Mucosa of gallbladder (tissue), 1 donor: ENCODE measurements at places on chromosomes 5 and 9.

GRCh38 chr9:117783828-117784227 lies 79.6 kb downstream of the TLR4 start:
- DNase-seq: no peak

GRCh38 chr5:3325972-3326840 lies 269.4 kb upstream of the IRX1 start:
- no peak for DNase-seq

- no peak for DNase-seq
These were observed 351.8 kb downstream of the SPOCK1 start for GRCh38 chr5:137147346-137147745.

- no peak for DNase-seq
These were observed 42.8 kb downstream of the WWC1 start for GRCh38 chr5:168334280-168334679.

DNA sequence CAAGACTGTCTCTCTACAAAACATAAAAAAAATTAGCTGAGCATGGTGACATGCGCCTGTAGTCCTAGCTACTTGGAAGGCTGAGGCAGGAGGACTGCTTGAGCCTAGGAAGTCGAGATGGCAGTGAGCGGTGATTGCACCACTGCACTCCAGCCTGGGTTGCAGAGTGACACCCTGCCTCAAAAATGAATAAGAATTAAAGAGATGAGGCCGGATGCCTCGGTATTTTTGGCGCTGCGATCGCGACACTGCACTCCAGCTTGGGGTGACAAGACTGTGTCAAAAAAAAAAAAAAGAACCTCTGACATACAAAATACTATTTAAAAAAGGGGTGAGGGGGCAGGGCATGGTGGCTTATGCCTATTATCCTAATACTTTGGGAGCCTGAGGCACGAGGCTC lies 7.3 kb downstream of the GPBP1 start:
- DNase-seq: no peak

GRCh38 chr9:78006734-78007133 lies 24.9 kb downstream of the GNAQ start:
- DNase-seq: no peak

GRCh38 chr9:81245254-81245956 lies 443.9 kb downstream of the TLE1 start:
- DNase-seq: no peak

GRCh38 chr5:180111273-180112002 lies 39.9 kb upstream of the RNF130 start:
- DNase-seq: no peak

- no peak for DNase-seq
These were observed 459.4 kb upstream of the SGCD start for GRCh38 chr5:155867522-155868088.

DNA sequence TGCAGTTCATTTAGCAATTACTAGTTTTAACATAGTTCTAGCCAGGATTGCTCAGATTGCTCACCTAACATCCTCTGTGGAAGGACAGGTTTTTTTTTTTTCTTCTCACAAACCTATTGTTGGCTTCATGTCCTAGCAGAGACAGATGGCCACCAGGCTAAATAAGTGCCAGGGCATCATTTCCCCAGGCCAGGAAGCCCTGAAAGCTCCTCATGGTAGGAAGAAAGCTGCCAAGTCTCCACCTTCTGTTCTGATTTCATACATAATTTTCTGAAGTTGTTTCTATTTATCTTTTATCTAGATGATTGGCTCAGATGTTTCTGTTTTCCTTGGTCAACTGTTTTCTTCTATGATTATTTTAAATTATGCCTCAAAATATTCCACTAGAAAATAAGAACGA lies 31.0 kb downstream of the EFCAB9 start:
- no peak for DNase-seq

GRCh38 chr5:142719836-142720370 lies 34.0 kb upstream of the FGF1 start:
- no peak for DNase-seq

- DNase-seq: no peak
These were observed 36.1 kb downstream of the LHFPL2 start for GRCh38 chr5:78612227-78613150.

DNA sequence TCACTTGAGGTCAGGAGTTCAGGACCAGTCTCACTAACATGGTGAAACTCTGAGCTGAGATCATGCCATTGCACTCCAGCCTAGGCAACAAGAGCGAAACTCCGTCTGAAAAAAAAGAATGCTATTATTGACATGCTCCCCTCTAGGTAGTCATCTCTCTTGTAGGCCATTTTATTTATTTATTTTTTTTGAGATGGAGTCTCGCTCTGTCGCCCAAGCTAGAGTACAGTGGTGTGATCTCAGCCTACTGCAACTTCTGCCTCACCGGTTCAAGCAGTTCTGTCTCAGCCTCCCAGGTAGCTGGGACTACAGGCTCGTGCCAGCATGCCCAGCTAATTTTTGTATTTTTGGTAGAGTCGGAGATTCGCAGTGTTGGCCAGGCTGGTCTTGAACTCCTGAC lies 20.6 kb upstream of the NIM1K start:
- no peak for DNase-seq

DNA sequence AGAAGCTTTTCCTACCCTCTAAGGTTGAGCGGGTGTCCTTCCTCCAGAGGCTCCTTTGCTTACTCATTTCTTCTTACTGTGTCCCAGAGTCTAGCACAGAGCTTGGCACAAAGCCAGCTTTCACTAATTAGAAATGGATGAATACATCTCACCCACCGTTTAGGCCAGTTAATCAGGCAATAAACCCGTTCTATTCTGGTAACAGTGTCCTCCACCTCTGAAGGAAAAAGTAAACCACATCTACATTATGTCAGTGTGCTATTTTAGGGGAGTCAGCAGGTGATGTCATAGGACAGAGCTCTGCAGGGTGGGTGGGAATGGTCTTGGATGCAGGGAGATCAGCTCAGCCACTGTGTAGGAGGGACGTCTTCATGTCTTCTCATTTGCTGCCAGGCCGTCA lies 109.2 kb downstream of the OSTF1 start:
- no peak for DNase-seq

DNA sequence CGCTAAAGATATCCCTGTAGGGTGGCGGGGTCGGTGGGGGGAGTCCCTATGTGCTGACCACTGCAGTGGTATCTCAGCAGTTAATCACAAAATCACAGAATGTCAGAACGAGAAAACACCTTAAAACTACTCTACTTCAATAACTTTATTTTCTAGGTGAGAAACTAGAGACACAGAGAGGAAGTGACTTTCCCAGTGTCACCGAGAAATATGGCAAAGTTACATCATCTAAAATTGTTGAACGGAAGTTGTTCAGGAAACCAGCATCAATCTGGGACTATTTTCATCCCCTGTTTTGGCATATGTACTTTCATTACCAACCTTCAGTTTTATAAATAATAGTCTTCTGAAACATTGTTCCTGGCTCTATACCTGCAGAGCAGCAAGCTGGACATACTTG lies 384.0 kb downstream of the SPOCK1 start:
- no peak for DNase-seq
